Iris pigment epithelial cell (primary cell): ENCODE measurements at places on chromosomes 11 and 22.

DNA sequence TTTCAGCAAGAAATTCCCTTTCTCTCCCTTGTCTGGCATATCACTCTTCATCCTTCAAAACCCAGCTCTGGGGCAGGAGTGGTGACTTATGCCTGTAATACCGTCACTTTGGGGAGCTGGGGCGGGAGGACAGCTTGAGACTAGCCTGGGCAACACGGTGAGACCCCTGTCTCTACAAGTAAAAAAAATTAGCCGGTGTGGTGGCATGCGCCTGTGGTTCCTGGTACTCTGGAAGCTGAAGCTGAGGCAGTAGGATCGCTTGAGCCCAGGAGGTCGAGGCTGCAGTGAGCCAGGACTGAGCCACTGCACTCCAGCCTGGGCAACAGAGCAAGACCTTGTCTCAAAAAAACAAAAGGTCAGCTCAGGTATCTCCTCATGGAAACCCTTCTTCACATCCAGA lies 1.4 kb upstream of the RCE1 start:
- no peak for DNase-seq

DNA sequence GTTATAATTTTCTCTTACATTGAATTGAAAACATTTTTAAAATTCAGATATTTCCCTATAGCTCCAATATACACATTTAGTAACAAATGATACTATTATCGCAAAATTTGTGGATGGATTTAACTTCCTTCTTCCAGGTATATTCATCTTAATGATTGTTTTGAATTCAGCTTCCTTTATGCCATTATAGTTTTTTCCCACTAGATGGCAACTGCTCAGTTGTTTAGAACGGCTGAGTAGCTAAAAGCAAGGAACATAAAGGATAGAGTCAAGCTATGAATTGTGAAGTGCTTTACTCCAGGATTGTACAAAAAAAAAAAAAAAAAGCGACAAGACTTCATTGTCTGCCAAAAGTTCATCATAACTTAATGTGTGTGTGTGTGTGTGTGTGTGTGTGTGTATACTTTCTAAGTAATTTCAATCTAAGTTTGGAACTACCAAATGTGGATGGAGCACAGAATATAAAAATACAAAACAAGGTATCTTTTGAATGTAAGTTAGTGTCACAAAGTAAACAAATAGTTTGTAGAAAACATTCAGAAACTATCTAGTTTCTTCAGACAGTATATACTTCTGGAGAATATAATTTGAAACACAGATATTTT lies 846.4 kb downstream of the DLG2 start:
- DNase-seq = peak; percentile 33

- DNase-seq = no peak
These were observed 37.9 kb downstream of the MUC2 start for GRCh38 chr11:1112351-1113191.

DNA sequence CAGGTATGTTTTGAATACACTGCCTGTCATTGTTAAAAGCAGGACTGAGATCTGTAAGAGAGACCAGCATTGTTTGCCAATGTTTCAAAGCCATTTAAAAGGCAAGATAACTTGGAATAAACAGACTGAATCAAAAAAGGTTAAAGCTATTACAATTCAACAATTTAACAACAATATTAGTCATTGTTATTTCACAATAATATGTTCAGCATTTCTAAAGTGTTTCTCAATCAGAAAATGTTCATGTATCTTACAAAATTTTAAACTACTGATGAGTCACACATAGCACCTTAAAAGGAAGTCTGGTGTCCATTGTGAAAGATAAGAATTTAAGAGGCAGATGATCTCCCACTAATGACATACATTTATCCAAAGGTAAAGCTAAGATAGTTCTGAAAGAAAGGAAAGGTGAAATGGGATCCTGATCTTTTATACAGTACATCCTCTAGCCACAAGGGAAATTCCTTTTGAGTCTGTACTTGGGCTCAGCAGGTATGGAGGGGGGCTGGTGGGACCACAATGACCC lies 79.7 kb downstream of the MAML2 start:
- peak; percentile 90 for DNase-seq

- no peak for DNase-seq
These were observed 56.2 kb downstream of the SBF1 start for GRCh38 chr22:50418624-50419023.

DNA sequence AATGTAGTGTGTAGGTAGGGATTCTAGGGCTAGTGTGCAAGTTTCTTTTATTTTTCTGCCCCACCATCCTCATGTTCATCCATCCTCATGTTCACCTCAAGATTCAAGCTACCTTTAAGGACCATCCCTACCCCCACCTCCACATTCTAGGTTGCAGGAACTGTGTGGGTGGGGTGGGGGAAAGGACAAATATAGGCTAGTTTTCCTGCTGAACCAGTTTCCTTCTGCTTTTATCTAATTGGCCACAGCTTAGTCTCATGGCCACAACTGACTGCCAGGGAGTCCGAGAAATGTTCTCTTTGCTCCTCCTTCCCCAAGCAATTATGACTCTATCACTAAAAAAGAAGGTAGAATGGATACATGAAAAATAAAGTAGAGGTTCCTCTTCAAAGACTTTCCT lies 179.0 kb upstream of the LARGE1 start:
- no peak for DNase-seq

- no peak for DNase-seq
These were observed 84.3 kb downstream of the GDPD4 start for GRCh38 chr11:77217156-77217555.

GRCh38 chr22:45506816-45507360 lies 4.2 kb downstream of the FBLN1 start:
- peak; percentile 11 for DNase-seq

DNA sequence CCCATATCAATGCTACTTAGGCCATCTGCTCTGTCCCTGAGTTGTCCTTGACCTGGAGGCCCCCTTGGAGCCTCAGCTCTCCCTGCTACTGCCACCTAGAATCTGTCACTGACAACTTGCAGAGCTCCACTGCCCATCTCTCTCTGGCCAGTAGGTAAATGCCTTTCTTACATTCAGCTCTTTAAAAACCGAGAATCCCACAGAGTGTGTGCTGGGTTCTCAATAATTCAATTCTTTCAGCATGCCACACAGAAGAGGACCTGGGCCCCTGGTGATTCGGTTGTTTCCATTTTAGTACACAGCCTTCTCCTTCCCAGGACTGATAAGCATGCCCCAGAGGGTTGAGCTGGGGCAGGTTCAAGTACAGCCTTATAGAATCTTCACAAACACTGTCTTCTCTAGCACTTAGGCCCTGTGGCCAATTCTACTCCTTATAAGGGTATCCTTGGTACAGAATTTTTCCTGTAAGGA lies 22.0 kb upstream of the IPO7 start:
- DNase-seq = no peak

DNA sequence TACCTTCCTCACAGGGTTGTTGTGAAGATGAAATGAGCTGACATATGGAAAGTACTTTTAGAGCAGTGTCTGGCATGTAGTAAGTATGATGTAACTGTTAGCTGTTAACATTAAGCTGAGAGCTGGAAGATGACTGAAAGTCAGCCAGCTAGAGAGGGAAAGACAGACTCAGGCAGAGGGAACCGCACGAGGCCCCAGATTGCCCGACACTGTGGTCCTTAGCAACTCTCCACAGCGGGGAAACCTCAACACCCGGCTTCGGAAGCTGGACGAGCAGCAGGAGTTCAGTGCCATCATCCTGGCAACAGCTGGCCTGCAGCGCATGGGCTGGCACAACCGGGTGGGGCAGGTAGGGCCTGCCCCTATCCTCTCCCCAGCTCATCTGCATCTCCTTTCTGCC lies 6.5 kb downstream of the HMBS start:
- no peak for DNase-seq

DNA sequence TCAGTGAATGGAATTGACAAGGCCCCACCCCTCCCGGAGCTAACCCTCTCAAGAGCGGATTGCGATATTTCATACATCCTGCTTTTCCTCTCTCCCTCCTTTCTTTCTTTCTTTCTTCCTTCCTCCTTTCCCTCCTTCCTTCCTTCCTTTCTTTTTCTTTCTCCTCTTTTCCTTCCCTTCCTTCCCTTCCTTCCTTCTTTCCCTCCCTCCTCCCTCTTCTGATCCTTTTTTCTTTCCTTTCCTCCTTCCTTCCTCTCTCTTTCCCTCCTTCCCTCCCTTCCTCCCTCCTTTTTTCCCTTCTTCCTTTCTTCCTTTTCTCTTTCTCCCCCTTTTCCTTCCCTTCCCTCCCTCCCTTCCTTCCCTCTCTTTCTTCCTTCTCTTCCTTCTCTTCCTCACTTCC lies 15.0 kb upstream of the MN1 start:
- no peak for DNase-seq

DNA sequence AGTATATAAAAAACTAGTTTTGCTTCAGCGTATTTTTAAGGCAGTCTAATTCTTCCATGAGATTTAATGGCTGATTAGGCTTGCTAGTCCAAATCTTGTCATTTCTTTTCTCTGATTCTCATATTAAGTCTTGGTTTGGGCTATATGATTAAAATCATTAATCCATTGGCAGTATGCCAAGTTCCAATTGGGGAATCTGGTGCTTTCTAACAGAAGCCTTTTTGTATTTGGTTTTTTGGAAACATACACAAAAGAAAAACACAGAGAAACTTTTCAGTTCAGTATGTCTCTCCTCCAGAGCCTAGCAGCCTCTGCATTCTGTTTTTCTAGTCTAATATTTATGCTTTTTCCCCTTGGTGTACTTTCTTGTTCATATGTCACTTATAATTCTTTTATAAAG lies 37.9 kb downstream of the SWAP70 start:
- no peak for DNase-seq

DNA sequence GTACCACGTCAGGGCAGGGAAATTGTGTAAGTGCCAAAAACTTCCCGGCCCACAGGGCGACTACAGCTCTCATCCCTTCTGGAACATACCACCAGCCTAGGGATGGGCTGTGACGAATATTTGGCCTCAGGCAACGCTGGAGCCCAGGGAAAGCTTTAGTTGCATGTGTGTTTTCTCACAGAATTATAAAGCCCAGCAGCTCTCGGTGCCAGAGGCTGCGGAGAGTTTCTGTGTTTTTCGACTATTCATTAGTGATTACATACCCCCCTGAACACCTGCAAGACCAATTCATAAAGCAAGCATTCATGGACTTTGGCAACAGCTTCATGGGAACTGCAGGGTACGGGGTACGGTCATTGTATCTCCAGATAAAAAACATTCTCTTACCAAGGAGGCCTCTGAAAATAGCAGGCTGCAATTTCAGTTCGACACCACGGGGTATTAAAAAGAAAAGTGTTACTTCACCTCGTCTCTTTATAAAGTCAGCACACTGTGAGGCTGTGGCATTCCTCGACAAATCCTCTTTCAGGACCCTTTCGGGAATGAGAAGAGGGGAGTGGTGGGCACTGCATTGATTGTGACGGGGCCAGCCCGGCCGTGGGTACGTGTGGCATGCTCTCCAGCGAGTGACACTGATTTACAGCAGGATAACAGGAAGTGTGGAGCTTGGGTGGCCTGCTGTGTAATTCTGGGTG lies 243.6 kb upstream of the SORL1-AS1 start:
- peak; percentile 9 for DNase-seq

DNA sequence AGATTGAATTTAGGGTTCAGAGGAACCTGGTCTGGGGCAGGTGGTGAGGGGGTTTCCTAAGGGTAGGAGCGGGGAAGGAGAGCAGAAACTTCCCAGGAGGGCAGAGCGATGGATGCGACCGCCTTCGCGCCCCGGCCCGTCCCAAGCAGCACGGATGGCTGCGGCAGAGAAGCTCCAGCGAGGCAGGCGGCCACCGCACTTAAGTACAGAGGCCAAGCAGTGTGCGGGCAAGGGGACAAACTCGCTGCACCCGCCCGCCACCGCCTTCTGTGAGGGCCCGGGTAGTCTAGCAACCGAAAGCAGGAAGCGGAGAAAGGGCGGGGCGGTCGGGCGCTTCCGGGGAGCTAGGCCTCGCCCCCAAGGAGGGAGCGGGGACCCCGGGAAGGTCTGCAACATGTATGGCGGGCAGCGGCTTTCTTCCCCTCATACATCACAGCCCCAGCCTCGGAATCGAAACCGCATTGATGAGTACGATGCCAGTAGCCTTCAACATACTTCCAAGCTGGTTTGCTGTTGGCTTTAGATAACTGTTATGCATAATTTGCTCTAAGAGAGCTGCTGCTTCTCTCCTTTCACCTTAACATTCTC lies at the start of gene AGBL2:
Gene AGBL2, minus strand, starts transcription at position 288 of the 588 bp plus-strand sequence. CDS start 719 bp downstream, outside the sequence.
- peak; percentile 66 for DNase-seq

- no peak for DNase-seq
These were observed 779.1 kb downstream of the BRD1 start for GRCh38 chr22:49048591-49048990.

DNA sequence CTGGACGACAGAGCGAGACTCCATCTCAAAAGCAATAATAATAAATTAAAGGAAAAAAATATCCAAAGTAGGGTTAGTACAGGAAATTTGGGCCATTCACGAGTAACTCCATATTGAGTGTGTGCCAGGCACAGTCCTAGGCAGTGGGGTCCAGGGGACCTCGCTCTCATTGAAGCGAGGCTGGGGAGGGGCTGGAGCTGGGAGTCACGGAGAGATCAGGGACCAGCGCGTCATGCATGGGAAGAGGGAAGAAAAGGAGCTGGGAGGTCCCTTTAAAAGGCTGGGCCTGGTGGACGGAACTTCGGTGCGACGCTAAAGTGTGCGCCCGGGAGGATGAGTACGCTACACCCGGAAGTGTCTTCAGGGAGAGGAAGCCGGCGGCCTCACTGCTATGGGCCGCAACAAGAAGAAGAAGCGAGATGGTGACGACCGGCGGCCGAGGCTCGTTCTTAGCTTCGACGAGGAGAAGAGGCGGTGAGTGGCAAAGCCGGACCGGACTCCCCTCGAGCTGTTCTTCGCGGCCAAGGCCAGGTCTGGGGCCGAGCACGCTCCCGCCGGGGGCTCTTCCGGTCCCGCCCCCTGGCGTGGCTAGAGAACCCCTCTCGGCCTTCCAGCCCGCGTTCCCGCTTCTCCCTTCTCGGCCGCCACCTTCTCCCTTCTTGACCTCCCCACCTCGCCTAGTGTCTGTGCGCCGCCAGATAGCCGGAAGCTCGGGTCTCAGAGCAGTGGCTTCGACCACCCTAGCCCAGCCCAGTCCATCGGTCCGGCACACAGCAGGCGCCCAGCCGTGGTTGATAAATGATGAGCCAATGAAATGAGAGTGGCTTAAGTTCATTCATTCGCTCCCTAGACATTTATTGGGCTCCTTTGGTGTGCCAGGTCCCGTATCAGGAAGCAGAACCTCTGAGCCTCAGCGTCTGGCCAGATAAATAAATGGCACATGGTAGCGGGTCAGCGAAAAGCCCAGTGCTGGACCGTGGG lies at the start of gene NOL12:
Gene NOL12, plus strand, starts transcription at position 342 of the 981 bp plus-strand sequence. Its CDS starts 50 bp downstream, at position 392.
- DNase-seq = peak; percentile 90

DNA sequence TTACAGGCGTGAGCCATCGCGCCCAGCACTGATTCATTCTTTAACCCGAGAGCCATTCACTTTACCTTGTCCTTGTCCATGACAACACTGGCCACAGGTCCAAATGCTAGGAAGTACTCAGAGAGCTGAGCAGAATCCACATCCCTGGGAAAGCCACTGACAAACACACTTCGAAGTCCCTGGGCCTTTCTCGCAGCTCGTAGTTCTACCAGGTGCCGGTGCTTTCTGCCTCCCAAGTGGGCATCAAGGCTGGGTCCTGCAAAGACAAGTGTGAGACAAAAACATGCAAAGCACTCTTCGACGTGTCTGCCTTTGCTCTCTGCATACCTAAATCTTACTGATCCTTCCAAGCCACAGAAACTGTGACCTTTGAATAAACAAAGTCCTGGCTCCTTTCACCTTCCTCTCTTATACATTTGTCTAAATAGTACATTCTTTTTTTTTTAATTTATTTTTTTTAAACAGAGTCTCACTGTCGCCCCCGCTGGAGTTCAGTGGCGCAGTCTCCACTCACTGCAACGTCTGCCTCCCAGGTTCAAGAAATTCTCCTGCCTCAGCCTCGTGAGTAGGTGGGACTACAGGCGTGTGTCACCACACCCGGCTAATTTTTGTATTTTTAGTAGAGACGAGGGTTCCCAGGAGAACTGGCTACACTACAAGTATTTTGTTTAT lies 2.2 kb downstream of the TUT1 start:
- DNase-seq = peak; percentile 48
